ENCODE measurements at places on chromosomes 5 and 9.

DNA sequence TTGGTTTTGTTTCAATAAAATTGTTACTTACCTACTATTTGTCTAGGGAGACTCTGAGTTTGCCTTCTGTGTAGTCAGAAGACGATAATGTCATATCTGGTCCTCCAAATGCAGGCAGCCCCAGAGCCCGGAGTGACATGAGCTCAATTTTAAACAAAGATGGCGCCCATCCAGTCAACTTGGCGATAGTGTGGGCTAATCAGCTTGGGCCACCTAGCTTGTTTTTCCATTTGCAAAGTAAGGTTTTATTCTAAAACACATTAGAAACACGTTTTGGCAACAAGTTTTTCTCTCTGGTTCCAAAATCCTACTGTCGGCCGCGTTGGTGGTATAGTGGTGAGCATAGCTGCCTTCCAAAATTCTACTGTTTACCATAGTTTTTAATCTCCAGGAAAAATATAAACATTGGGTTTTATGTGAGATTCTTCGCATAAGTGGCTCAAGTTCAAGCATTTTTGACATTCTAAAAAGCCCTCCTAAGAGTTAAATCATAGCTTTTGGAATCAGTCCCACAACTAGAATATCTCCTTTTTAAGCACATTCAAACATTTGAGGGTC lies 13.2 kb downstream of the TSC1 start:
- no peak for DNase-seq

DNA sequence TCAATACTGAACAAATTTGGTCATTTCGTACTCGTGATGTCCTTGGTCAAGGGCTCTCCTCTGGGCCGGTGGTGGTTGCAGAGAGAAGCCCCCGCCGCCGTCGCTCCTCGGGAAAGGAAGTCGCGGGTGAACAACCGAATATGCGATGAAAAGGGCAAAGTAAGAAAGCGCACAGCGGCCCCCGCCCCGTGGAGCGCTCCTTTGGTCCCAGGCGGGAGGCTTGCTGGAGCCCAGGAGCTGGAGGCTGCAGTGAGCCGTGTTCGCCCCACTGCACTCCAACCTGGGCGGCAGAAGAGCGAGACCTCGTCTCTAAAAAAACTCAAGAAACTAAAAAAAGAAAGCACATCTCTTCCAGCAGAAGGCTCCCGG lies 108.4 kb upstream of the LARP1 start:
- DNase-seq: no peak

- DNase-seq: no peak
These were observed 57.6 kb downstream of the IL31RA start for GRCh38 chr5:55908804-55909203.

GRCh38 chr5:87899721-87900131 lies 368.9 kb downstream of the TMEM161B start:
- no peak for DNase-seq

DNA sequence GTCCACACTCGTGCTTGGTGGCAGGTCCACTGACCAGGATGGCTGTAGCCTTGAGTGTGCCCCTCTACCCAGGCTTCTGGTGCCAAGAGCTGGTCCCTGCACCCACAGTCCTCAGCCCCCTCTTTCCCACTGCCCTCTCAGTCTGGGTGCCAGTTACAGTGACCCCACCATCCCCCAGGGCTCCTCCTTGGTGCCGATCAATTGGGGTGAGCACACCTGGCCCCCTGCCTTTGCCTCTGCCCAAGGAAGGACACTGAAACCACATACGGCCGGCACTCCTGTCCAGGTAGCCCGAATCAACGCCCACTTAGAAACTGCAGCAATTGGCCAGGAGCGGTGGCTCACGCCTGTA lies 18.5 kb upstream of the QRFP start:
- DNase-seq: no peak

GRCh38 chr9:98330831-98331230 lies 75.4 kb upstream of the TBC1D2 start:
- no peak for DNase-seq

DNA sequence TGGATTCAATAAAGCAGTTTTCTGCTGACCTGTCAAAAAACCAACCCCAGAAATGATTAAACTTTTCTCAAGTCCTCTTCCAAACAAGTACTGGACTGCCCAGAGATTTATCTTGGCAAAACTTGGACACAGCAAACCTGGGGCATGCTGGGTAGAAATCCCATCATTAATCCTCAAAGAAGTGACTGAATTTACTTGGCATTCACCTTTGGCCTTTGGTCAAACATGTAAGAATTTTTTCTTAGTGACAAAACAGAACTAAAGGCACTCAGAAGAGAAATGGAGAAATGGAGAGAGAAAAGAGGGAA lies 248.6 kb upstream of the NREP start:
- no peak for DNase-seq

DNA sequence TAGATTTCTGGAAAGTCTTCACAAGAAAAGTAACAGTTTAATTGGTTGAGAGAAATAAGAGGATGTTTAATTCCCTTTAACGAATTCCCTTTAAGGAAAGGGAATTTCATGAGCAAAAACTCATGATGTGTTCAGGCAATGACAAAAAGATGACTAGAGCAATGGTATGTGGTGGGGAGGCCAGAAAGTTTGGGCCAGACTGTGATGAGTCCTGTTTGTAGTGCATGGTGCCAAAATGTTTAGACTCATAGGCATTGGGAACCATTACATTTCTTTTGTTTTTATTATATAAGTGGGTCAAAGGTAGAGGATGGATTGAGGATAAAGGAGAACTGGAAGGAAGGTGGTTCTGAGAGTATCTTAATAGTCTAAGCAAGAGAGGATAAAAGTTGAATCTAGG lies 10.9 kb downstream of the CNTRL start:
- DNase-seq: no peak

Data from GM12864 (cell line).